Activated T-cell treated with anti-CD3 and anti-CD28 coated beads, Interleukin-2, amount 50 U/mL, for 48 hours (primary cell): ENCODE measurements at places on chromosomes 7 and 10.

GRCh38 chr7:142886866-142887265, 1.3 kb upstream of the TRPV6 start:
- no peak for DNase-seq

DNA sequence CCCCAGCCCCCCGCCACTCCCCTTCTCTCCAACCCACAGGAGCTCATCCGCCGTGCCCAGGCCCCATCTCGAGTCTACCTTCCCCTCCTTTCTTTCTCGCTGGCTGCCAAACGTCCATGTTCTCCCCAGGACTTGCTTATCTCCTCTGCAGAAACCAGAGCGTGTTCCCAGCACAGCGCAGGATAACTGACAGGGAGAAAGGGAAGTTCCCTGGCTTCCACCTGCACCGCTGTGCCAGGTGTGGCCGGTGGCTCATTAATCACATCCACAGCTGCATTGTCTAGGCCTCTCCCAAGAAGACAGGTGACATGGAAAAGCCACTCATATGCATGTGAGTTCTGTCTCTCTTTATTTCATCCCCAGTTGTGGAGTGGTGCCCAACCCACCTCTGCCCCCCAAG, 113.2 kb downstream of the ITIH5 start:
- DNase-seq, result no peak

GRCh38 chr7:97377713-97378112, 260.2 kb downstream of the SDHAF3 start:
- no peak for DNase-seq

GRCh38 chr7:132750530-132751217, 174.4 kb upstream of the PLXNA4 start:
- no peak for DNase-seq

- no peak for DNase-seq
Observed at GRCh38 chr10:42982891-42983506, 93.9 kb upstream of the RET start.

GRCh38 chr7:52283335-52283734, 752.1 kb upstream of the POM121L12 start:
- DNase-seq, result no peak
